ENCODE measurements at places on chromosomes 5 and 9.

GRCh38 chr5:179143446-179143845, 83.3 kb downstream of the ZNF354C start:
- DNase-seq = no peak

GRCh38 chr9:6901180-6901579, 143.4 kb downstream of the KDM4C start:
- no peak for DNase-seq

GRCh38 chr5:149005077-149005892, 57.6 kb downstream of the SH3TC2 start:
- no peak for DNase-seq

DNA sequence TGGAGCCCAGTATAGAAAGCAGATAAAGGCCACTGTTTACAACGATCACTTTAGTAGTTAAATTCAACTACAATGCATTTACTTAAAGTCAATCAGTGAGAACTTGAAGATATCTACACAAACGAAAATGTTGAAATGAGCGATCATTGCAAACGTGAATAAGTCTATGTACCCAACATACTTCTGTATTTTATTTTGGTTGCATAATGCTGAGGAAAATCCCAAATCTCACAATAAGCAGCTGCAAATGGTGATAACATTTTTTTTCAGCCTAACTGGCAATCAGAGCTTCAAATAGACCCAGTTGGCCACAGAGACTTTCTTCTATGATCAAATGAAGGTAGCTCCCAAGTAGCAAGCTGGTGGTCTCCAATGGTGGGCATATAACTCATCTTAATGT, 32.1 kb downstream of the PDGFRB start:
- no peak for DNase-seq

- DNase-seq = no peak
Observed at GRCh38 chr9:115766370-115766955, 387.1 kb upstream of the PAPPA start.

DNA sequence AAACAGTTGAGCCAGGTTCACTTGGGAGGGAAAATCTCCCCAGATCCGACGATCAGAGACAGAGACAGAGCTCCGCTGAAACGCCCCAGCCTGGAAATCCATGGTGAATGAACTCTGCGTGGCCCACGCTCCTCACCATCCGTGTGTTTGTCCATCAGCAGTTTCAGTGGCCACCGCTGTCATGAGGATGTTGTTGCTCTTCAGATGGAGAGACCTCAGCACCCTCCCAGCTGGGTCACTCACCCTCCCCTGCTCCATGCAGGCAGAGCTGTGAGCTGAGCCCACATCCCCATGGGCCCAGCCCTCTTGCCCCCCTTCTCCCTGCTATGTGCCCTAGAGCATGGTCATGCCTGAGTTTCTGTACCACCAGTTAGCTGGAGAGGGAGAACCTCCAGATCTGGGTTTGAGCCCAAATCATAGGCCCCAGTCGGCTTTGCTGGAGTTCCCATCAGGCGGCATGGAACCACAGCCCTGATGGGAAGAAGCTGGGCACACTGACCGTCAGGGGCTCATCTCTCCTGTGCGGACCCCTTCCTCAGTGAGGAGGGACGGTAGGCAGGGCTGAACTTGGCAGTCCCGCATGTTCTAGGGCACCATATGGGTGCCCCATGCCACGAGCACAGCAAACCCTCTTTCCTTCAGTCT, 154.4 kb upstream of the COL5A1 start:
- DNase-seq = no peak
